Activated T-cell treated with anti-CD3 and anti-CD28 coated beads for 4 hours (primary cell): ENCODE measurements at places on chromosomes 6 and 20.

DNA sequence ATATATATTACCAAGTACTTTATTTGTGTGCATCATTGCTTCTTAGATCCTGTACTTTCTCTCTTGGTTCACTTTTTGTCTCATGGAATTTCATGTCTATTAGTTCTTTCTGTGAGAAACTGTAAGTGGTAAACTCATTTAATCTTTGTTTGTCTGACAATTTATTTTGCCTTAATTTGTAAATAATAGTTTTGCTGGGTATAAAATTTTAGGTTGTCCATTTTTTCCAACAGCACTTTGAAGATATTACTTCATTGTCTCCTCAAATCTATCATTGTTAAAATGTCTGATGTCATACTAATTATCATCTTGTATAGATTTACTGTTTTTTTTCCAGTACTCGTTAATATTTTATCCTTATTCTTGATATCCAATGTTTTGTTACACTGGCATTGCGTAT lies 205.2 kb upstream of the CDYL start:
- no peak for DNase-seq

- no peak for DNase-seq
These were observed 52.9 kb upstream of the KCNK16 start for GRCh38 chr6:39375405-39375804.

DNA sequence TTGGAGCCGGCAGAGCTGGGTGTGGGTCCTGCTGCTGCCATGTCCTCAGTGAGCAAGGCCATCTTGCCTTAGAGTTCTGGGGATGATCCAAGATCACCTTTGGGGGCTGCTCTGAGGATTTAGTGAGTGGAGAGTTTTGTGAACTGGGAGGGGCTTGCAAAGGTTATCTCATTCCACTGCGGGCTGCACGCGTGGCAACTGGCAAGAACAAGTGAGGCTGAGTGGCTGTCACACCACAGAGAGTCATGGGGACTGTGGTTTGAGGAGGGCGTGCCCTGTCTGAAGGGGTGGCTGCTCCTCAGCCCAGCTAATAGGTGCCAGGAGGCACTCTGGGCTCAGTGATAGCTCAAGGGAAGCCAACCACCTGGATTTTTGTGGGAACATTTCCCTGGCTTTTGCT lies 37.6 kb downstream of the TTLL9 start:
- DNase-seq: no peak

DNA sequence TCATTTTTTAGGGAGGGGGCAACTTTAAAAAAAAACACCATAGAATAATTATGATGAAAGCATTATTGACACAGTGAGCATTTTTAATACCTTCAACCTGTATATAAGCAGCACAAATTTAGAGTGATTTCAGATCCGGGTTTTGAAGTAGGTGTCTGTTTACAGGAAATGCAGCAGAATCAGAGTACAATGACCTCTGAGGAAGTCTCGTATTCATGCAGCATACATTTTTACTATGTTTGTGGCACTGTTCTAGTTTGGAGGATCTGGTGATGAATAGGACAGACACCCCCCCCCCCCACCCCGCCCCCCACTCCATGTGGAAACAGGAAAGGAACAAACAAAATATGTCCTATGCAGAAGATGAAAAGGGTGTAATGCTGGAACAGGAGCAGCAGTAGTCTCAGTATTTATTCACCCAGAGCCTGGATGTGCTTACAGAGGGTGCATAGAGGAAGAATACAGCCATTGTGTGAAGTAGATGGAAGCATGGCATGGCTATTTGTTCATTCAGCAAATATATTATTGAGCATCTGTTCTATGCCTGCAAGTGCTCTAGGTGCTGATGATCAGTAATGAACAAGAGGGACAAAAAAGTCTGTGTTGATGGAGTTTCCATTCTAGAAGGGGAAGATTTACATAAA lies 19.7 kb downstream of the VAPB start:
- no peak for DNase-seq

GRCh38 chr20:63695424-63696305 lies 787 bp upstream of the TNFRSF6B start:
- no peak for DNase-seq

DNA sequence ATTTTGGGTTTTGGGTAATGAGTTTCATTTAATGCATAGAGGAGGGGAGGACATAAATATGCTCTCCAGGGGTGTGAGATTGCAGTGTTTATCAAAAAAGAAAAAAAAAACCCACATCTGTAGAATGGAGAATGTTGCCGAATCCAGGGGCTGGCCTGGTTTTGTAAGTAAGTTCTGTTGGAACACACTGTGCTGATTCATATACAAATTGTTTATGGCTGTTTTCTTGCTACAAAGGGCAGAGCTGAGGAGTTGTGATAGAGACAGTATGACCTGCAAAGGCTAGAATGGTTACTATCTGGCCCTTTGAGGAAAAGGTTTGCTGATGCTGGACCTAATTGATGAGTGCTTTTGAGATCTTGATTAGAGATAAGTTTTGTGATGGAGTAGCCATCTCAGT lies 30.4 kb downstream of the SCAF8 start:
- no peak for DNase-seq

- DNase-seq: no peak
These were observed 8.2 kb downstream of the RNF144B start for GRCh38 chr6:18395177-18395855.

DNA sequence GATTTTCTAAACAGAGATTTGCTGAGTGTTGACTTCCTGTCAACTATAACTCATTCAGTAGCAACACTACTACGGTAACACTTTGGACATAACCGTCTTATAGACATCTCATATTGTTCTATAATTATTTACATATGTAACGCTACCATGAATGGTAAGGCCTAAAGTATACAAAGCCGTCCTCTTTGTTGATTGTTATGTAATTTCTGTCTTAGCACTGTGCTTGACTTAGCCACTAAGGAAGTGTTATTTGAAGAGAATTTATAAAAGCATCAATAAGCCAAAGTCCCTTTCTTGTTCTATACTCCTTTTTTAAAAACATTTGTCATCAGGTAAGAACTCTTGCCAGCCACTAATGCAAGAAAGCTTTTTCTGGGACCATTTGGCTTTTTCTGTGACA lies 240.6 kb downstream of the MEI4 start:
- DNase-seq: no peak

- DNase-seq: no peak
These were observed 5.0 kb downstream of the BCL2L1 start for GRCh38 chr20:31717478-31718201.

- DNase-seq: no peak
These were observed 6.2 kb downstream of the PTPN1 start for GRCh38 chr20:50516180-50516934.

DNA sequence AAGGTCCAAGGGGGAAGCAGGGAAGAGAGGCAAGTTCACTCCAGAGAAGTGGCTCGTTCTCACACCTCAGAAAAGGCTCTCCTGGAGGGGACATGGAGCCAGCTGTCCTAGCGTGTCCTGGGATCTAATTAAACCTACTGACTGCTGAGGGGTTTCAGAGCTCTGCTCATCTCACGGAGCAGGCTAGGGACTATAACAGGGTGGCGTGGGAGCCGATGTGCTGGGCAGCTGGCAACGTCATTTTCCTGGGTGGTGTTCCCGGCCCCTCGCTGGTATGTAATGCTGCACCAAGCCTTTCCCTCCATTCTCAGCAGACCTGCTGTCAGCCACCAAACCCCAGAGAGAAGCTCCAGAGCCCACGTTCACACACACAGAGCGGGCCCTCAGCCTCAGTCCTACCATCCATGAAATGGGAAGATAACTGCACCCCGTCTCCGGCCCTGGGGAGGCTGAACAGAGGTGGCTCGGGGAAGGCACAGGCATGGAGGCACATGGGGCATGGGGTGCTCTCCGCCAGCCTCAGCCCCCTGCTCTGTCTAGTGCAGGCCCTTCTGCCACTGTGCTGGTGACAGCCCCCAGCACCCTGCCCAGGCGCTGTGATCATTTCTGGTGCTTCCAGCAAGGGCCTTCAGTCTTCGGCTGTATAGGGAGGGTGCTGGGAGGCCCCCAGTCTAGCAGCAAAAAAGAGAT lies 1.9 kb downstream of the CST7 start:
- no peak for DNase-seq

DNA sequence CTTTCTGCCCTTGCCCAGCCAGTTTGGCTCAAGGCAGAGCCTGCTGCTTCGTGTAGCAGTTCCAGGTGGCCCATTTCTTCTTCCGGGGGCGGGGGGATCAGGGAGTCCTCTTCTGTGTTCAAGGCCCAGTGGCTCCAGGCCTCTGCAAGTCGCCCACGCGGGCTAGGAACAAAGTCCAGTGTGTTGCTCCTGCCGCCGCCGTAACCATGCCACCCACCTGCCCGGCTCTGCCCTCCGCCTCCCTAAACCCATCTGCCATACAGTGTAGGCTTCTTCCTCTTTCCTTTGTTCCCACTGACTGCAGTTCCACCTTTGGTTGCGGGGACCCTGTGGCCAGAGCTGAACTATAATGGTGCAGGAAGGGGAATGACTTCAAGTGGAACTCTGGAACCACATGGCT lies 43.9 kb upstream of the SRF start:
- no peak for DNase-seq

DNA sequence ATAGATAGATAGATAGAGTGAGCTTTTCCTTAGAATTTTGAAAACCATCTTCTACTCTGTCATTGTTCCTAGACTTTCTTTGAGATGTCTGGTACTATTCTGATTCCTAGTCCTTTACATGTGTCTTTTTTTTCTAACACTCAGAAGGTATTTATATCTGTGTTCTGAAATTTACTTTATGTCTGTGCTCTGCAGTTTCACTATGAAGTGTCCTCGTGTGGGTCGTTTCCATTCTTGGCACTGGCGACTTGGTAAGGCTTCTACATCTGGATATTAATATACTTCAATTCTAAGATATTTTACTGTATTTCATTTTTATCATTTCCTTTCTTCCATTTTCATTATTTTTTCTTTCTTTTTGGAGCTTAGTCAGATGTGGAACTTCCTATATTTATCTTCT lies 87.0 kb downstream of the FHL5 start:
- no peak for DNase-seq

DNA sequence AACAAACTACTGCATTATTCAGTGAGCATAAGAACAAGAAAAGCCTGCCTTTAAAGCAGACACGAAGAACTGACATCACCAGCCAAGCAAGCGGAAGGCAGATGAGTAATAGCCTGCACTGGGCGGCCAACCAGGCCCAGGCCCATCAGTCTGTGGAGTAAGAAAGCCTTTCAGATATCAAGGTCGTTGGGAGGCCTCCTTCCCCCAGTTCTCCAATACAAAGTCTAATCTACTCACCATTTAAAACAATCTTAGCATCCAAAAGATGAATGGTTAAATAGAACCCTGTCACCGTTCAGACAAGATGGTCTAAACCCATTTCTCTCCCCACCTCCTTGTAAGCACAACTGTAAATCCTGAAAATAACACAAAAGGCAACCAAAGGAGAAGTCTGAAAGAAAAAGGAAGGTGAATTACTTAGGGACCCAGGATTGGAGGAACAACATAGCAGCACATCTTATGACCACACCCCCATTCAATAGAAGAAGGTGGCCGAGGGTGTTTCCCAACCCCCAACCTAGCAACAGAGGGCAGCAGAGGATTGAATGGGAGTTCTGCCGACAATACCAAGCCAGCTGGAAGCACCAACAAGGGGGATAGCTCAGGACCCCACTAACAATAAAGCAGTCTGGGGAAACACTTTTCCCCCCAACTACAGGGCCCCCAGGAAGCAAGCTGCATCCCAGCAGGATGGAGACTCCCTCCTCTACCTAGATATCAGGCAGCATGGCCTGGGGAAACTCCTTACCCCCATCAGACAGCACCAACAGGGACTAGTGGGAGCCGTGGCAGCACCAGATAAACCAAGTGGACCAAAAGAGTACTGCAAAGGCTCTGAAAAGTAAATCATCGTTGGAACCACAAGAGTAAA lies 67.9 kb downstream of the ZHX3 start:
- no peak for DNase-seq

DNA sequence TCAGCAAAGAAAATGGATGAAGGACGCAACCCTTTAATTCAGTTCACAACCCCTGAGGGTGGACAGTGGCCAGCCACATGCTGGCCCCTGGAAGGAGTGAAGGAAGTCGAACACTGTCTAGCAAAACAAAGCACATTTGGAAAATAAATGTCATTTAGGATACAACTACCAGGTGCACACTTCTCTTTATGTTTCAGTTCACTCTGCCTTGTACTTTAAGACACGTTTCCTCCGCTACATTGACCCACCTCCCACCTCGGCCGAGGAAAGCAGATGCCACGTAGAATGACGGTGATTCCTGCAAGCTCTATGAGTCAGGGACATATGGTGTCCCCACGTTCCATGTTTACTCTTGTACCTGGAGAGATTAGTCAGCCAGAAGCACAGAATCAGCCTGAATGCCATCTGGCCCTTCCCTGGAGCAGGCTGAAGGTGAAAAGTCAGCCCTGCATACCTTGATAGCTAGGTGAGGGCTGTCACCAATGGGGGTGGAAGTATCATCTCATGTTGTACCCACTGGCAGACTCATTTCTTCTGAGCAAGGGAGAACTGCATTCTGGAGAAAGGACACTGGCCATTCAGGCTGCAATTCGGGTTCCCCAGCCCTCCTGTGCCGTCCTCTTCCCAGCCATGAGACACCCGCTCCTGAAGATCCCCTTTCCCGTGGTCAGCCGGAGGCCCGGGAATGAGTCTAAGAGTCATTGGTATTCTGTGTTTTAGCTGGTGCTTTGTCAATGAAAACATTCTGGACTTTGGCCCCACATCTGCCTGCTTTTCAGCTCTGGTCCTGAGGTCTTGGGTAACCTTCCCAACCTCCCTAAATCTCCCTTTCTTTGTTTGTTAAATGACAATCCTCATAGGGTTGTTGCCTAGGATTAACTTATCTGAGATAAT lies 60.6 kb downstream of the FOXA2 start:
- DNase-seq: no peak

DNA sequence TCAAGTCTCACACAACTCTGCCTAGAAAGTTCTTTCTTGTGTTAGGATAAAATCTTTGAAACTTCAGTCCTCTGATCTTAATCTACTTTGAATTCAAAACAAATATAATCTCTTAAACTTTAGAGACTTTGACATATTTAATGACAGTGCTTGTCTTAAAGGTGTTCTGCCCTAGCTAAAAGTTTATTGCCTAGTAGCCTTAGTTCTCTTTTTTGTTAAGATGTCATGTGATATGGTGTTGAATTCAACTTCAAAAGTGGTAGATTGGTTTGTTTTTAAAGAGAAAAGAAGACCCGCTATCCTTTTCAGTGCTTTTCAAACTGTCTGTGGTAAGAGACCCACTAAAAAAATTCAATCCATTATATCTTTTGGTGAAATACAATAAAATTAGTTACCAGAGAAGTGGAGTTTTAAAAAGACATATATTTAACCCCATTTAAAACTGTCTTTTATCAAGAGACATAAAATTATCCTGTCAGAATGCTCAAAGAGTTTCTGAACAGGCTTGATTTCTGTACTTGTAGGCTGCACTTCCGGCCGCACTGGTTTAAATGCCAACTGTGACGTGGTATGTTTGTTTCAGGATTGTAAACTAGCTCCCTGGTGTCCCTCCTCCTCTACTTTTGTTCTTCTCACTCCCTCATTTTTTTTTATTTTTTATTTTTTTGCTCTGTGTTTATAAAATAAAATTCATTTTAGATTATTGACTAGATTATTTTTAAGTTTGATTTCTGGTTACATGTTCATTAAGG lies 76.5 kb downstream of the QKI start:
- DNase-seq: no peak

GRCh38 chr6:83055366-83055964 lies 10.2 kb downstream of the UBE3D start:
- peak; percentile 22 for DNase-seq

GRCh38 chr6:30761791-30762429 lies 17.6 kb upstream of the IER3 start:
- no peak for DNase-seq
